Stromal cell of bone marrow (primary cell): ENCODE measurements at places on chromosomes 4 and X.

DNA sequence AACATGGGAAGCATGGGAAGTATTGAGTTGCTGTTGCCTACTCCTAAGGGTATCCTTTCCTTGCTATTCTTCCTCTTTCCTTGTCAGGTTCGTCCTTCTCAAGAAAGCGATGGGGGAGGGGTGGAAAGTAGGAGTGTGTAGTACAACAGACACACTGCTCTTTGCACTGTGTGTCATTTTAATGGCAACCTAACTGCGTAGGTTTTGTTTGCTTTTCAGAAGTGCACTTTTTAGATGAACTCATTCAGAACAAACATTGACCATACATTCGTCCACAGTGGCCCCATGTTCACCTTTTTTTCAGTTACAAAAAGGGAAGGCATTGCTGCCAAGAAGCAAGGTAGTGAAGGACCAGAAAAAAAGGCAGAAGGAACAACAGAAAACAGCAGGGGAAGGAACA, 10.2 kb upstream of the YIPF6 start:
- no peak for DNase-seq

- DNase-seq = peak; percentile 63
These were observed 143.5 kb upstream of the GALNT7 start for GRCh38 chr4:173025131-173025530.

DNA sequence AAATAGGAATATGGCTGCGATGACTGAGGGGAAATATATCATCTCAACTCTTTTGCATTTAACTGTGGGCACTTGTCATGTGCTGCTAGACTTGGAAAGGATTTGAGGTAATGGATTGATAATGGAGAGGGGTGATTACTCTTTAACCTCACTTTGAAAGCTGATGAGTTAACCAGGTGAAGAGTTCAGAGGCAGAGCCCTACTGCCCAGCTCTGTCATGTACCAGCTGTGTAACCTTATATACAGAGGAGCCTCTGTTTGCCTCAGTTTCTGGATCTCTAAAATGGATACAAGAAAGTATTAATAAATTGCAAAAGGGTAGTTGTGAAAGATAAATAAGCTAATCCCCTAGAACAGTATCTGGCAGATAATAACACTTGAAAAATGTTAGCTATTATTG, 51.5 kb downstream of the WDR19 start:
- no peak for DNase-seq

GRCh38 chr4:142379277-142380051, 466.6 kb downstream of the INPP4B start:
- peak; percentile 24 for DNase-seq

DNA sequence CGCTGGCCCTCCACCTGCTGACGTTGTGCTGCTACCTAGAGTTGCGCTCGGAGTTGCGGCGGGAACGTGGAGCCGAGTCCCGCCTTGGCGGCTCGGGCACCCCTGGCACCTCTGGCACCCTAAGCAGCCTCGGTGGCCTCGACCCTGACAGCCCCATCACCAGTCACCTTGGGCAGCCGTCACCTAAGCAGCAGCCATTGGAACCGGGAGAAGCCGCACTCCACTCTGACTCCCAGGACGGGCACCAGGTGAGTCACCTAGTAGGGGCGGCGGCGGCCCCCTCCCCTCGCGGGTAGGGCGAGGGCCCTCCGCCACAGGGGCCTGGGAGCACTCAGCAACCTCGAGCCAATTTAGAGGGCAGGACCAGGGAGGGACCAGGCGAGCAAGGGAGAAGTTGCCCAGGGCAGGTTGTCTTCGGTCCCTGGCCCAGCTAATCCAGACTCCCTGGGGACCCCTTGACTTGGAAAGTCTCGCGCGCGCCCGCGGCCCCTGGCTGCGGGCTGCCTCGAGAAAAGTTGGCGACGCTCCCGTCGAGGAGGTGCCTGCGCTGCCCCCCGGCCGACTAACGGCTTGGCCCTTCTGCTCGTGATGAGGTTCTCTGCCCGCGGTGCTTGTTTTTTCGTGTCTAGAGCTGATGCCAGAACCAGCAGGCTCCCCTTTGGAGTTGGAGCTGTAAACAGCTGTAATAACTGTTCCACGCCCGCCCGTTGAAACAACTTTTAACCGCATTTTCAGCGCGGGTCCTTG, 717 bp downstream of the EDA start:
- DNase-seq = no peak

DNA sequence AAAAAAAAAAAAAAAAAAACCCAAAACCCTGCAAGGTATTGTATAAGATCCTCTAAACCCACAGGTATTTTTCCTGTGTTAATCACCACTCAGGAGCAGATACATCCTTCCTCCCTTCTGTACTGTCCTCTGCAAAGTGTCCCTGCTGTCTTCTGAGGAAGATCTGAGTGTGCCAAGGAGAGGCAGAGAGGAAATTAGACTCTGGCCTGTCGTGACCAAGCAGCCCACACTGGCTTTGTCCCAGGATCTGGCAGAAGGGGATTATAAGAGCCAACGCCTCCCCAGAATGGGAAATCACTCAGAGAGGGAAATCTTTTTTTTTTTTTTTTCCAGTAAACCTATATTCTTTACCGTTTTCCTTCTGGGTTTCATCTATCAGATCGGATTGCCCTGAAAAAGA, 39.6 kb downstream of the PTCHD1 start:
- no peak for DNase-seq

DNA sequence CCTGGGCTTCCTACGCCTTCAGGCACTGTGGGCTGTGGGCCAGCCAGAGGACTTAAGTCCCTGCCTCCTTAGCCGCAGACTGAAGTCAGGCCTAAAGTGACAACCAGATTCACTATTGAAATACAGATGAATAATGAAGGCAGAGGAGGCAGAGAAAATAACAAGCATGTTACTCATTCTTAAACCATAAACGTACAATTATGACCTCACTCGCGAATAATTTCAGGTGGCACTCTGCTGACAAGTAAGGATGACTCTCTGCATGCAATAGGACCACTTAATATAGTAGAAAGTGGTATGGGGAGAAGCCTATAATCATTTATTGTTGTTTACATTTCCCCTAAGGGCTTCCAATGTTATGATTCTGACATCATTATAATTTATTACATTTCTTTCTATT, 409.2 kb upstream of the FGF13 start:
- no peak for DNase-seq

GRCh38 chrX:148534291-148534690, 33.9 kb downstream of the AFF2 start:
- DNase-seq = no peak

DNA sequence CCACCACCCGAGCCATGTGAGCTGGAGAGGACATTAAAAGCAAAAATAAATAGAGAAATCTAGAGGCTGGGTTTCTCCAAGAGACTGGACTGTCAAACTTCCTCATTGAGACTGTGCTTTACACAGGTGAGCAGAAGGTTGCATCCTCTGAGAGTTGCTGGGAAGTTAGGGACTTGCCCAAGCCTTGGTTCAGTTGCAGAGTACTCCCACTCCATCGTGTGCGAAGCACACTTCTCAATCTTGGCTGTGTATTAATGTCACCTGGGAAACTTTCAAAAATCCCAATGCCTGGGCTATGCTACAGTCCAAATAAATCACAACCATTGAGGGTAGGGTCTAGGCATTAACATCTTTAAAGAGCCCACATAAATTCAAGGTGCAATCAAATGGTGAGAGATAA, 89.2 kb downstream of the ZNF330 start:
- no peak for DNase-seq

DNA sequence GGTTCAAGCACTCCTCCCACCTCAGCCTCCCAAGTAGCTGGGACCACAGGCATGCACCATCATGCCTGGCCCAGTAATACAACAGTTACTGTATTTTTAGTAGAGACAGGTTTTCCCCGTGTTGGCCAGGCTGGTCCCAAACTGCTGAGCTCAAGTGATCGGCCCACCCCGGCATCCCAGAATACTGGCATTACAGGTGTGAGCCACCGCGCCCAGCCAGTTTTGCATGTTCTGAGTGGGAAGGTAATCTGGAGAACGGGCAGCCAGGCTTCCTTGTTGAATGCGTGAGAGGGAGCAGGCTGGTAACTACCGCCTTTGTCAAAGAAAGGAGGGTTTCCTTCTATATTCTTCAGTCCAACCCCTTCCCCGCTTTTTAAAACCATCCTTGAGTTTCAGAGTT, 9.1 kb downstream of the NOCT start:
- no peak for DNase-seq

DNA sequence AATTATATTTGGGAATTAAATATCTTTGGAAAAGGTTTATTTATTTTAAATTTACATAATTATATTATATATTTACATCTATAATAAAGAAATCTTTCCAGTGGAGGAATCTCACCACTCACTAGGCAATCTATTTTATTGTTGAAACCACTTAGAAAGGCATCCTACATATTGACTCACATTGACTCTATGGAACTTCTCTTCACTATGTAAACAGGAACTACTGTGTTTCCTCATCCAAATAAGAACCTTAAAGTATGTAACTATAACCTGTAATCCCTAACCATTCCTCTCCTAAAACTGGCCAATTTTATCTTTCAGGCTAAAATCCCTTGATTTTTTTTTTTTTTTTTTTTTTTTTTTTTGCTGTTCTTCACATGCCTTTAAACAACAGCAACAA, 268.7 kb downstream of the MAPK10 start:
- no peak for DNase-seq

- no peak for DNase-seq
These were observed 48.9 kb upstream of the FAM47B start for GRCh38 chrX:34893741-34894140.

- DNase-seq = no peak
These were observed 118.7 kb downstream of the ENPP6 start for GRCh38 chr4:184099000-184099399.

DNA sequence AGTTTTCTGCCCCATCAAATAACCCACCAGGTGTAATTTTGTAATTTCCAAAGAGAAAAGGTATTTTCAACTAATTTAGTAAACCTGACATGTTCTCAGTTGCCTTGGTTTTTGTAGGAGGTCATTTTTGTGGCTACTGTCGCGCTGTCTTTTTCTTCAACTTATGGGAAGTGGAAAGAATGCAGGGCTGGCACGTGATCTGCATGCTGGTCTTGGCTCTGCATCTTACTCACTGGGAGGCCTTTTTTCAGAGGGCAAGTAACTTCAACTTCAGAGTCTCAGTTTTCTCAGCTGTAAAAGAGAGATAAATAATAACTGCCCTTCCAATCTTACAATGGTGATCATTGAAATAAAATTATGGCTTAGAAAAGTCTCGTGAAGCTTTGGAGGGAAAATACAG, 109.9 kb upstream of the SMIM10 start:
- DNase-seq = peak; percentile 6

- DNase-seq = no peak
These were observed 24.8 kb upstream of the AFAP1 start for GRCh38 chr4:7964459-7964858.

- DNase-seq = no peak
These were observed 421.2 kb upstream of the TENM3 start for GRCh38 chr4:181822005-181822375.

- DNase-seq = no peak
These were observed 1.2 kb downstream of the SLC39A8 start for GRCh38 chr4:102343964-102344519.

- peak; percentile 64 for DNase-seq
These were observed 118.0 kb upstream of the WDFY3 start for GRCh38 chr4:85084371-85085094.
